ENCODE measurements at places on chromosomes 1 and 21.

- DNase-seq: no peak
Observed at GRCh38 chr1:63524201-63524600, 876 bp downstream of the EFCAB7 start.

DNA sequence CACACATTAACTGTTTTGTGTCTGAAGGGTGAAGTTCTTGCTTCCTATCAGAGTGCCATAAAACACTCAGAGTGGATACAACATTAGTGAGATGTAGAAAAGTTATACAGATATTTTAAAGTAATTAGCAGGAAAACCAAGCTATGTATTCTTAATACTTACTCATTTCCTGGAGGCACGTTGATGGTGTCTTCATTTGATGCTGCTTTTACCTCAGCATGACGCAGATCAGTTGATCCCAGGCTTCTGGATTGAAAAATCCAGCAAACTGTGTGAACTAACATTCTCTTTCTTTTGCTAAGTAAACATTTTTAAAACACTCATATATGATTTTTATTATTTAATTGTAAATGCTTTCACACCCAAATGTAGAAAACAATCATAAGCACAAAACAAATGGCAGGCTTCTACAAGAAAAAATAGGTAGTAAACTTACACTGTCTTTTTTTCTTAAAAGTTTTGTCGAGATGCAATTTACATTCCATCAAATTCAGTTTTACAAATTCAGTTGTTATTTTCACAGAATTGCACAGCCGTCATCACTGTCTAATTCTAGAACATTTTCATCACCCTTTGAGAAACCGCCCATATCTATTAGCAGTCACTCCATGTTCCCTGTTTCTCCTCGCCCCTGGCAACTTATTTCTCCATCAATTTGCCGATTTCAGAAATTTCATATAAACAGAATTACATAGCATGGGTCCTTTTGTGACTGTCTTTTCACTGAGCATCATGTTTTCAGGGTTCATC lies 198.9 kb downstream of the LRRC7 start:
- DNase-seq: no peak

DNA sequence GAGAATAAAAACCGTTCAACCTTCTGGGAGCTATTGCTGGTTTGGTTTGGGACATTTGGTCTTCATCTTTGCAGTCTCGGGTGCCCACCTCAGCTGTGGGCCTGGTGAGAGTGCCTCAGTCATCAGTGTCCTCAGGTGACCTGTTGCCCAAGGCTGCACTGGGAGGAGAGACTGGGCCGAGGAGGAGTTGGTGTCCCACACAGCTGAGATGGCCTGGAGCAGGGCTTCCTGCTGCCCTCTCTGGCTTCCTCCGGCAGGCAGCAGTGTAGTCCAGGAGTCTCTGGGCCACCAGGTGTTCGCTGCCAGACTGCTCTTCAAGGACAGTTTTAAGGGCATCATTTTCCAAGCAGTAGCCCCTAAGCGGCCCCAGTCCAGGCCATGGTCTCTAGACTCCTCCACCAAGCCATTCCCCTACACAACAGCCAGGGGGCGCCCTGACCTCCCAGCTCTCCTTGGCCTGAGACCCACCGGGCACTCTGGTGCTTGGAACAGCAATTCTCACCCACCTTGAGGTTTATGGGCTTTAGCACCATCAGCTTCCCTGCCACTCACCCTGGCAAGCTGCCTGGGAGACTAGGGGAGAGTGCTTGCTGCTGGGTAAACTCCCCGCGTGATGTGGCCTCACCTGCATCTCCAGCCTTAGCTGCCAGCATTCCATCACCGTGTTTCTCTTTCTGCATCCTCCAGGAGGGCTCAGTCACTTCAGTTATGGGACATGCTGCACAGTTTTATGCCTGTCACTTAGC lies 9.1 kb upstream of the SYTL1 start:
- DNase-seq: no peak

DNA sequence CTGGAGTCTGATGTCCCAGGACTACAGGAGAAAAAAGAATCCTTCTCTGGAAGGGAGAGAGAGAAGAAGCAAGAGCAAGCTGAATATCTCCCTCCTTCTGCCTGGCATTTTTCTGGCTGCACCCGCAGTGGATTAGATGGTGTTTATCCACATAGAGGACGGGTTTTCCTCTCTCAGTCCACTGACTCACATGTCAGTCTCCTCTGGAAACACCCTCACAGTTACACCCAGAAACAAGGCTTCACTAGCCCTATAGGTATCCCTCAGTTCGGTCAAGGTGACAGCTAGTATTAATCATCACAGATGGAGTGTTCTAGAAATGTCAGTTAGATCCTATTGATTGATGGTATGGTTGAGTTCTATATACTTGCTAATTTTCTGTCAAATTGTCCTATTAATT lies 87.9 kb downstream of the RHOU start:
- no peak for DNase-seq

GRCh38 chr1:28887835-28888682 lies 26.3 kb upstream of the EPB41 start:
- DNase-seq: no peak

GRCh38 chr1:223756806-223757700 lies 44.7 kb downstream of the CAPN2 start:
- DNase-seq: no peak

DNA sequence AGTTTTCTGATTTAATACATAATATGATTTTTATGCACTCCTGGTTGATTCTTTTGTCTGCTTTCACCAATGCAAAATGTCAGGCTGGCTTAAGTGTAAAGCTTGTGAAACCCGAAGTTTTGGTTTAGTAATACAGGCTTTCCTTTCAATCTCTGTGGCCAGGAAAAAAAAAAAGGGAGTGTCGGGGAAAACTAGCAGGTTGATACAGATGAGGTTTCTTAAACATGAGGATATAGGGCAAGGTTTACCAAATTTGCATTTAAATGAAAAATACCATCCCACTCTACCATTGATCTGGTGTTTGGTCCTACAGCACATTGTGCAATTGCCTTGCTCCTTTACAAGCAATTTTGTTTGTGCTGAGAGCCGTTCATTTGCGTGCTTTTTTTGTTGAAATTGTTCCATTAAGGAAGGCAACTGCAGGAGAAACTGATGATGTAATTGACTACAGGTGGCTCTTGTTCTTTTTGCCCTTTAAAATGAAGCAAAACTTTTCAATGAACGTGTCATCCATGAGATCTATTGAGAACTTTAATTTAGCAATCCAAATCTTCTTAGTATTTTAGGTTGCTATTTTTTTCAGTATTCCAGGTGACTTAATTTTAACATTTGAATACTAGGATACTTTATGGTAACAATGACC lies 22.7 kb downstream of the CLIC6 start:
- DNase-seq: no peak

DNA sequence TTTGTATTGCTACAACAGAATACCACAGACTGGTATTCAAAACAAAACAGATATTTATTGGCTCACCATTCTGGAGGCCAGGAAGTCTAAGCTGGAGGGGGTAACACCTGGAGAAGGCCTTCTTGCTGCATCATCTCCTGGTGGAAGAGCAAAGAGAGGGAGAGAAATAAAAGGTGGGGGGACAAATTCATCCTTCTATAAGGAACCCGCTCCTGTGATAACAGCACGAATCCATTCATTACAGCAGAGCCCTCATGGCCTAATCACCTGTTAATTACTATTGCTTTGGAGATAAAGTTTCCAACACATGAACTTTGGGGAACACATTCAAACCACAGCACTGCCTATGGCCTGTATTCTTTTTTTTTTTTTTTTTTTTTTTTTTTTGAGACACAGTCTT lies 5.4 kb downstream of the S100A2 start:
- DNase-seq: no peak

DNA sequence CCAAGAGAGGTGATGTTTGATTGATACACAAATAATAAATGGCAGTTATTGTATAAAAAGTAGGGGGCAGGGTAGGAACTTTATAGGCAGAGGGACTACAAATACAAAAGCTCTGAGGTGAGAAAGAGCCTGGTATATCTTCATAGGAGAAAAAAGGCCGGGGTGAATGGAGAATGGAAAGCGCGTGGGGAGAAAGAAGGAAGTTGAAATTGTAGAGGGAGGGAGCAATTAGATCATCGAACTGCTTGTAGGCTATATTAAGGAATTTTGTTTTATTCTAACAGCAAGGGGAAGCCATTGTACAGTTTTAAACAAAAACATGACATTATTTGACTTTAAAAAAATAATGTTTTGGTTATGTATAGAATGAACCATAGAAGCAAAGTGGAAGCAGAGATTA lies 147.4 kb downstream of the PDE4B start:
- no peak for DNase-seq

DNA sequence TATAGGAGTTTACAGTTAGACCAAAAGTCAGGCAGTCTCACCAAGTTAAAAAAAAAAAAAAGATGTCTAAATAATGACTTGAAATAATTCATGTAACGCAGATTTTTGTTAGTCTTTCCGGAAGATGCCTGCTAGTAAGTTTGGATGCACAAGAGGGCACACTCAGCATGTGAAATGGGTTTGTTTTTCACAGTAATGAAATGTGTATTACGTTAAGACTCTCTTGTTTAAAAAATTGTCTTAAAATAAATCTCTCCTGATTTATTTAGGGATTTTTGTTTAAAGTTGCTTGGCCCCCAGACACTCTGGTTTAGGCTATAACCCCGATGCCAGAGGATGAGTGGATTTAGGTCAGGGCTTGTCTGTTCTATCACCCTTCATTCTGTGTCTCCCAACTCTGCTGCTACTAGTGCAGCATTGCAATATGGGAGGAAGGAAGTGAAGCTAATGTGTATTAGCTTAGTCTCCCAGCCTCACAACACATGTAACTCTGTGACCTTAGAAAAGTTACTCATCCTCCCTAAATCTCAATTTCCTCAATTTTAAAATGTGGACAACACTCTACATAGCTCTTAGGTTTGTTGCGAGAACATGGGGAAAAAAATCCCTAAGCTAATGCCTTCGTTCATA lies 25.7 kb downstream of the CTH start:
- DNase-seq: peak; percentile 77

GRCh38 chr1:39574646-39575045 lies 1.9 kb downstream of the PABPC4 start:
- DNase-seq: no peak

- DNase-seq: no peak
Observed at GRCh38 chr1:227559499-227559898, 3.9 kb upstream of the ZNF678 start.

DNA sequence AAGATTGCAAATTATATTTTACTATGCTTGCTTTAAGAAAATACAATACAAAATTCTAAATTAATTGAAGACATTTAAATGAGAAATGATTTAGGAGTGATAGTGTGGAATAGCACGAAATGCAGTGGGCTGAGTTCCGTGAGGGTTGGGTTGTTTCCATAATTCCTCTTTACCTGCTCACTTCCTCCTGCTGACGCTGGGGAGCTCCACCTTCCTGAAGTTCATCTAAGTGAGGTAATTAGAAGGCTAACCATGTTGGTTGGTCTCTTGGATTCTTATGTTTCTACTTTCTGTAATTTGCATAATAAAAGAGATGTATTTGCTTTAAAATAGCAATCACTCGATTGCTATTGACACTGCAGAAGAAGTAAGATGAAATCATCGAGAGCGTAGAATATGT lies 4.7 kb downstream of the OR14I1 start:
- no peak for DNase-seq

- no peak for DNase-seq
Observed at GRCh38 chr1:76141929-76142328, 67.4 kb downstream of the ST6GALNAC3 start.

DNA sequence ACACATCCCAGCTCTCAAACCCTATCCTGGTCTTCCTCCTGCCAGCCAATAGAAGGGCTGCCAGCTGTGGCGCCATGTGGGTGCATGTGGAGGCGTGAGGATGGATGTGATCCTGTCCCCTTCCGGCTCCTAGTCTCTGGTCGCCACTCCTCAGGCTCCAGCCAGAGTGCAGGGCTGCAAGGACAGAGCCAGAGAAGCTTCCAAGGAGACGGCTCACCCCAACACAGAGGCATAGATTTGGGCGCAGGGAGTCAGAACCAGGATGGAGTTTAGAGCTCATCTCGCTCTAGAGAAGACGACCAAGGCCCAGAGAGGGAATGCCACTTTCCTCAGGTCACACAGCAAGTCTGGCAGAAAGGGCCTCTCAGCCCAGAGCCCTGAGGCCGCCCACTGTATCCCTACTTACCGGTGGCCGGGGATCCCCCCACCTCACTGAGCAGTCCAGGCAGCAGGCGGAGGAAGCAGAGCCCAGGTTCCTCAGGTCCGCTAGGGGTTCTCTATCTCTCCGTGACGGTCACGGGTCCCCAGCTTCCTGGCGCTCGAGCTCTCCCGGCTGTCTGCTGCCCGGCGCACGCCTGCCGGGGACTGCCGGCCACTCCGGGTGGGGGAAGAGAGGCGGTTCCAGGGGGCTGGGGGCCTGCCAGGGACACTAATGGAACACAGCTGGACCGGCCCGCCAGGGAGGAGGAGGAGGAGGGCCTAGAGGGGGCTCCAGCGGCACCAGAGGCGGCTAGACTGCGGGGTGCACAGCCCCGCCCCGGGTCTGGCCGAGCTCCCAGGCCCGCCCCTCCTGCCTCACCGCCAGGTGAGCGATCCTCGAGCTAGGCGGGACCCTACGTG lies at the start of gene COL16A1:
COL16A1 (minus strand) TSS at position 587 of the 840 bp plus-strand sequence. CDS start 1,824 bp downstream, outside the sequence.
- DNase-seq: no peak

GRCh38 chr1:205435578-205436573 lies 14.0 kb upstream of the LEMD1 start:
- no peak for DNase-seq

- no peak for DNase-seq
Observed at GRCh38 chr1:47622776-47623556, 185.1 kb downstream of the FOXD2 start.

GRCh38 chr1:18394563-18395156 lies 86.1 kb upstream of the KLHDC7A start:
- DNase-seq: no peak

GRCh38 chr1:94579876-94580294 lies 38.3 kb upstream of the F3 start:
- no peak for DNase-seq

GRCh38 chr1:210681158-210681557 lies 352.5 kb downstream of the HHAT start:
- peak; percentile 88 for DNase-seq

DNA sequence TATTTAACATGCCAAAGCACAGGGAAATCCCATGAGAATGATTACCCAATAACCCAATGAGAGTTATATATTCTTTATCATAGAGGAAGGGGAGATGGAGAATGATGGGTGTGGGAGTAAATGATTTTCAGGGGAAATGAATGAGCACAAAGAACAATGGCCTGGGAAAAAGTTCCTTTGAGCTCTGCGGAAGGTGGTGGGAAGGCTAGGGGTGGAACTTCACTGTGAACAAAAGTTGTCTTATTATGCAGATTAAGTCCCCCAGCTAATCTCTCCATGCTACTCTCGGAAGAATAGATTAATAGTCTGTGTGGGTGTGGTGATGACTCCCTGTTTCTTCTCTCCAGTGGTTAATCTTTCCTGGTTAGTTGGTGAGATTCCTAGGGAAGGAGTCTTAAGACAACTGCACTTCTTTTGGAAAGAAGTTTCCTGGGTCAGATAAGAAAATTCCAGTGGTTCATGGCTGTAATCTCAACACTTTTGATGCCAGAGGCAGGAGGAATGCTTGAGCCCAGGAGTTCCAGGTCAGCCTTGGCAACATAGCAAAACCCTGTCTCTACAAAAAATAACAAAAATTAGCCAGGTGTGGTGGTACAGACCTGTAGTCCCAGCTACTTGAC lies 71.6 kb downstream of the DNTTIP2 start:
- no peak for DNase-seq
